ENCODE measurements at places on chromosomes 11 and 22. TPM values are rescaled to one million over a fixed set of nuclear protein-coding genes. Genes with fewer than 3 reads are reported as not detected.

GRCh38 chr11:110113973-110114372 lies 20.8 kb downstream of the ZC3H12C start:
- DNase-seq = no peak

GRCh38 chr11:61155741-61156140 lies 5.5 kb downstream of the VPS37C start:
- DNase-seq = no peak

The C11orf42 gene
- not detected for total RNA-seq

The RNF215 gene
- total RNA-seq = 26.4 TPM

DNA sequence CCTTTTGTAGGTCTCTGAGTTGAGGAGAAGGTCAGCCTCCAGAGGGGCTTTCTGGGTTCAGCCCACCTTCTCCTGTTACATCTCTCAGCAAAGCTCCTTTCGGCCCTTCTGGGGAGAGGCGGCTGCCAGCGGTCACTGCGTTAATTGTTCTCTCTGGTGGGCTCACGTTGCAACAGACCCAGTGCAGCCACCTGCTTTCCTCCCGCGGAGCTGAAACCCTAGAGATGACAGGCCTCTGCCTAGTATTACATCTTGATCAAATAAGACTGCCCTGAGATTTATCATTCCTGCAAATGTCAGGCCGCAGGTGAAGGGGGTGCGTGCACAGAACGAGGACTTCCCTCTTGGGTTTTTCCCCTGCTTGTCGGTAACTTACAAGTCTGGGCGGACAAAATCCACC lies 43.2 kb upstream of the CREB3L1 start:
- no peak for DNase-seq

- no peak for DNase-seq
Observed at GRCh38 chr11:133339495-133340140, 192.7 kb downstream of the OPCML start.

DNA sequence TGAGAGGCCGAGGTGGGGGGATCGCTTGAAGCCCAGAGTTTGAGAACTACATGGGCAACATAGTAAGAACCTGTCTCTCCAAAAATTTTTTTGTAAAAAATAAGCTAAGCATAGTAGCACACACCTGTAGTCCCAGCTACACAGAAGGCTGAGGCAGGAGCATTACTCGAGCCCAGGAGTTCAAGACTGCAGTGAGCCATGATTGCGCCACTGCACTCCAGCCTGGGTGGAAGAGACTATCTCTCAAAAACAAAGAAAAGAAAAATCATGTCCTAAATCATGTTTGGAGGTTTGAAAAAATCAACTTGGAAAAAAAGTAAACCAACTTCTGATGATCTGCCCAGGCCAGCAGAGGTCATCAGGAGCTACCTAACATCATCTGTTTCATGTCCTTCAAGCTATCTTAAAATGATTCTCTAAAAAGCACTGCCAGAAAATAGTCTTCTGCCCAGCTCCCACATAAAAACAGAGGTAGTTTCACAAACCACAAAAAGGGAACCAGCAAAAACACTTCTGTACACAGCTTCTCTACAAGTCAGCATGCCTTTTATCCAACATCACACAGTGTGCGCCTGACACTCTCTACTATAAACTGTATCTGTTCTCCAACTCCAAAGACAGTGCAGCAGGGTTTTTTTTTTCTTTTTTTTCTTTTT lies 165.0 kb downstream of the SOX6 start:
- no peak for DNase-seq

- DNase-seq = no peak
Observed at GRCh38 chr11:67999201-67999629, 4.7 kb downstream of the UNC93B1 start.

DNA sequence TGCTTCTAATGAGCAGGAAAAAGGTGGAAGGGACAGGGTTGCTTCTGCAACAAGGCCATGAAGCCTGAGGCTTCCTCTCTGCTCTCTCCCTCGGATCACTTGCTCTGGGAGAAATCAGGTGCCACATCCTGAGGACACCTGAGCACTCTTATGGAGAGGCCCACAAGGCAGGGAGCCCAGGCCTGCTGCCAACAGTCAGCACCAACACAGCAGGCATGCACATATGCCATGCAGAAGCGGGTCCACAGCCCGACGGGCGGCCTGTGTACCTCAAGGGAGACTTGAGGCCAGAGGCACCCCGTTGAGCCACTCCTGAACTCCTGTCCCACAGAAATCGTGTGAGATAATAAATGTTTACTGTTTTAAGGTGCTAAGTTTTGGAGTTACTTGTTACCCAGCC lies 9.5 kb downstream of the TTLL12 start:
- no peak for DNase-seq

- DNase-seq = no peak
Observed at GRCh38 chr22:20112623-20113511, 3.0 kb upstream of the RANBP1 start.

DNA sequence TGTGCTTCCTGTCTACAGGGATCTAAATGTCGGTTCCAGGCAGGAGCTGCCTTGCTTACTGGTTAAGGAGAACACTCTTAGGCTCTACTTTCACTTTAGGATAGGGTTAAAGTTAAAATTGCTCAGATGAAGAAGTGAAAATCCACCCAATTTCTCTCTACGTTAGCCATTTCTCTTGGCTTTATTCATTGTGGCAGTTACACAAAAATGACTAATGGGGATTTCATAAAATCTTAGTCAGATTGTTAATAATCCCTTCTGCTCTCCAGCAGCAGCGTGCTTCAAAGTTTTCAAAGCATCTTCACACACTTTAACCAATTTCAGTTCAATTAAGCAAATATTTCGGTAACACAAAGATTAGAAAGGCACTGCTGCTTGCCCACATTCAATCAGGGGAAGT lies 58.4 kb upstream of the RCN1 start:
- no peak for DNase-seq

DNA sequence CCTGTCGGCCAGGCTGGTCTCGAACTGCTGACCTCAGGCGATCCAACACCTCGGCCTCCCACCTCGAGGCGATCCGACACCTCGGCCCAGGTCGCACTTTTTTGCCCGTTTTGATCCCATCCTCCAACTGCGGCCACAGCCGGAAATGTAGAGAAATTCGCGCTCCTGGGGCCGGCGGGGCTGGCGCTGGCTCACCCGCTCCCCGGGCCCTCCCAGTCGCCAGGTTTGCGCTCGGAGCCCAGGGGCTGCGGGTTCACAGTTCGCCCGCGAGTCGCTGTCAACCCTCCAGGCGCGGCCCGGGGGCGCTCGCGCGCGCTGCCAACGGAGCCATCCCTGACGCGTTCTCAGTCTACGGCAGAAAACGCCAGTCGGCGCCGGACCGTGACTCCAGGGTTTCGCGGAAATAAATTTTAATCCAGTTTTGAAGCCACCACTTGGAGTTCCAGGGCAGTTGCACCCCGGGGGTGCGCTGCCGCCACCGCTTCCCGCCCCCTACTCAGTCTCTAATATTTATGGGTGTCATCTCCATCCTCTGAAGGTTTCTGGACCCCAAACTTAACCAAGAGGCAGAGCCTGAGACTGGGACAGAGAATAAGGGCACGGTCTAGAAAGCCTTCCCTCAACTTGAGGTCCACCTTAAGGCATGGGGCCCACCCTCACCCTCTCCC lies 1.5 kb upstream of the KLHDC7B start:
- DNase-seq = no peak

- DNase-seq = no peak
Observed at GRCh38 chr11:48182860-48183526, 33.6 kb upstream of the OR4B1 start.

DNA sequence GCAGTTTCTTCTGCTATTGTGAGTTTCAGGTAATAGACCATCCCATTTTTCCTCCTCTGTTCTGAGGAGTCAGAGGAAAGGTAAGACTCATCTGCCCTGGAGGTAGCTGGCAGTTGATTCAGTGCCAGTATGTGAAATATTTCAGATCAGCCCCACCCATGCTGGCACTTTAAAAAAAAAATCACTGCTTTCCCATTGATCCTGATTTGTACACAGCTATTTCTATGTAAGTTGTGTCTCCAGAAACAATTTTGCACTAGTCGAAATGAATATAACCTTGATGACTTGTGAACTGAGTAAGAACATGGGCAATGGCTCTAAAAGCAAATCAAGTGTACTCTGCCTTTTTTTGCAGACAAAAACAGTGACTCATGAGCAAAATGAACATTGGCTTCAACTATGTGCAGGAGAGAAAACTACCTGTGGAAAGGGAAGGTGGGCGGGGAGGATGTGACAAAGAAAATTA lies 82.0 kb upstream of the OR5AK2 start:
- no peak for DNase-seq

The FLRT1 gene
- not detected for total RNA-seq

GRCh38 chr11:1928891-1929541 lies 9.5 kb downstream of the TNNT3 start:
- no peak for DNase-seq

The OR8A1 gene
- total RNA-seq = not detected

GRCh38 chr11:102580185-102580951 lies 44.8 kb downstream of the MMP20 start:
- no peak for DNase-seq

- no peak for DNase-seq
Observed at GRCh38 chr11:8098361-8098760, 17.4 kb downstream of the TUB start.

- no peak for DNase-seq
Observed at GRCh38 chr11:18063125-18063524, 17.1 kb upstream of the TPH1 start.

- DNase-seq = no peak
Observed at GRCh38 chr11:27296497-27296896, 66.5 kb downstream of the CCDC34 start.

DNA sequence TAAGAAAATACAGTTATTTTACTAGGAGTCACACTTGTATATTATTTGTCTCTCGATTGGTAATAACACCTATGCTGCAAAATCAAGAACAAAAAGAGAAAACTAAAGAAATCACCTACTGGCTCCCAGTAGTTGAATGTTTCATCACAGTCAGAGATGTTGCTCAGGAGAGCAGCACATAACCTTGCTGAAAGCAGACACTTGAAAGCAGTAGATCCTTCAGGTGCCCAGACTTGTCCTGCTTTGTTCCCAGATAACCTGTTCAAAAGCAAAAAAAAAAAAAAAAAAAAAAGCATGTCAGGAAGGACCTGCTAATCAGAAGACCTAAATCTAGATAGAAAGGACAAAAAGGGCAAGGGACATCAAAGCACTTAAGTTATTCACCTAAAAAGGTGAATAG lies 1.3 kb downstream of the ALG9 start:
- no peak for DNase-seq

The KCNK4 gene
- not detected for total RNA-seq

DNA sequence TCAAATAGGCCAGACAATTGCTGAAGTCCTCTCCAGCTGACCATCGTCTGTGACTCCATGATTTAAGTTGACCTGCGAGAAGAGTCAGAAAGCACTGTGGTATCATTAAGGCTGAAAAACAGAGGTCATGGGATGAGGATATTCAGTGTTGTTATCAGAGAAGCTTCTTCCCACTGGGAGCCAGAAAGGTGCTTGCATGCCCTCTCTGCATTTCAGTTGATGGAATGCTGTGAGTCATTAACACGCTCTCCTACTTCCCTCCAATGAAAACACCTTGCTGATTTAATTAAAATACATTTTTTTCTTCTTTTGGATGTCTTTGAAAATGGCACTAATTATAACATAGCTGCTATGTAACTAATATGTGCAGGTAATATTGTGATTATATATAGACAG lies 667.0 kb downstream of the NTM start:
- DNase-seq = no peak

DNA sequence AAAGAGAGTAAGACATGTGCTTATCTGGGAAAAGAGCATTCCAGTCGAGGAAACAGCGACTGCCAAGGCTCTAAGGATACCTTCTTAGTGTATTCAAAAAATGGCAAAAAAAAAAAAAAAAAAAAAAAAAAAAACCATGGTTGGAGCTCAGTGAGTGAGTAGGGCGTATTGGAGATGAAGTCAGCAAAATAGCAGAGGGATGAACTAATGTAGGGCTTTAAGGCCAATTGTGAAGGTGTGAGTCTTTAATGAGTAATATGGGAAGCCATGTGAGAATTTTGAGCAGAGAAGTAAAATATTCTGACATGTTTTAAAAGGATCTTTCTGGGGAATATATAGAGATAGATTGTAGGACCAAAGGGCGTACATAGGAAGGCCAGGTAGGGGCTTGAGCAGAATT lies 498.6 kb upstream of the ISX start:
- no peak for DNase-seq

The KIAA1671 gene
- total RNA-seq = 91.0 TPM

The SEZ6L gene
- total RNA-seq = not detected

GRCh38 chr11:125071435-125071834 lies 8.3 kb downstream of the SLC37A2 start:
- no peak for DNase-seq

The HEPHL1 gene
- total RNA-seq = not detected

- no peak for DNase-seq
Observed at GRCh38 chr11:65323813-65324212, 9.1 kb downstream of the CDC42EP2 start.

- DNase-seq = no peak
Observed at GRCh38 chr11:95562196-95562921, 227.2 kb downstream of the FAM76B start.

- no peak for DNase-seq
Observed at GRCh38 chr11:126165311-126165720, 46.1 kb downstream of the RPUSD4 start.

GRCh38 chr11:132844956-132845696 lies 687.2 kb downstream of the OPCML start:
- DNase-seq = no peak

The TREH gene
- not detected for total RNA-seq

DNA sequence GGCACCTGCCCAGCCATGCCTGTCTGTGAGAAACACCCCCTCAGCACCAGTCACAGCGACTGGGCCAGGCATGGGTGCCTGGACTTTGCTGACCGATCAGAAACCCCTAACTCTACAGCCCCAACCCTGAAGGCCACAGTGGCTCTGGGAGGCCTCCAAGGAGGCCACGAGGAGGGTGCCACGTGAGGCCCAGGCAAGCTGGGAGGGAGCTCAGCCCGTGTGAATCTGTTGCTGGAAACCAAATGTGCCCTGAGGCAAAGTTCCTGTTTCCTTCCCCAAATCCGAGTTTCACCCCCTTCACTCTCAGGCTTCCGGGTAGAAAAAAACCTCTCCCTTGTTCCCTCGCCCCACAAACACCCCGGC lies 1.3 kb downstream of the UNC93B1 start:
- DNase-seq = no peak

DNA sequence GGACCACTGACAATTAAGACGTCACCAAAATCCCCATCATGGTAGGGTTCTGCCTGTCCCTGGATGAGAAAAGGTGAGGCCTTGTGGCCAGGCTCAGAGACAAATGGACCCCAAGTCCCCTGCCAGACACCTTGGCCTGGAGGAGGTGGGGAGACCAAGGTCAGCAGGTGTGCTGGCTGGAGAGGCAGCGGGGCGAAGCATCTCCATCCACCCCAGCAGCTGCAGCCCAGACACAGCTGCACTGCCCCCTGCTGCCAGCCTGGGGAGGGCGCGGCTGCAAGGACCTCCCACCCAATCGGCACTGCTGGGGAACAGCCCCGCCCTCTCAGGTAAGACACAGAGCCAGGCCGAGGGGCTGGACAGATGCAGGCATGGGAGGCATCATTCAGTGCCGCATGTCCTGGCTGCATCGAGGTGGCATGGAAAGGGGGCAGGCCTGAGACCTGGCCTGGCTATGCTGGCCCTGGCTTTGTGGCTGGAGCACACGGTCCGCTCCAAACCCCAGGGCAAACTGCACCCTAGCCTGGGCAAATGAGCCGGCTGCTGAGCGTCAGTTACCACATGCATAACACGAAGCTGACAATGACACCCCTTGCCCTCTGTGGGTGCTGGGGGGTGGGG lies 12.2 kb upstream of the MFNG start:
- no peak for DNase-seq
